Suprapubic skin (tissue), 4 donors: ENCODE measurements at places on chromosomes 7 and 10.

GRCh38 chr7:52249741-52250140, 785.7 kb upstream of the POM121L12 start:
- H3K4me1 ChIP-seq: no peaks in the 10 kb centered on the region
- no peaks in the 10 kb centered on the region for H3K36me3 ChIP-seq
- H3K27me3 ChIP-seq: no peaks in the 10 kb centered on the region
- H3K4me3 ChIP-seq: no peak overlapping the region
- H3K27ac ChIP-seq: no peak overlapping the region
- no peak for DNase-seq

DNA sequence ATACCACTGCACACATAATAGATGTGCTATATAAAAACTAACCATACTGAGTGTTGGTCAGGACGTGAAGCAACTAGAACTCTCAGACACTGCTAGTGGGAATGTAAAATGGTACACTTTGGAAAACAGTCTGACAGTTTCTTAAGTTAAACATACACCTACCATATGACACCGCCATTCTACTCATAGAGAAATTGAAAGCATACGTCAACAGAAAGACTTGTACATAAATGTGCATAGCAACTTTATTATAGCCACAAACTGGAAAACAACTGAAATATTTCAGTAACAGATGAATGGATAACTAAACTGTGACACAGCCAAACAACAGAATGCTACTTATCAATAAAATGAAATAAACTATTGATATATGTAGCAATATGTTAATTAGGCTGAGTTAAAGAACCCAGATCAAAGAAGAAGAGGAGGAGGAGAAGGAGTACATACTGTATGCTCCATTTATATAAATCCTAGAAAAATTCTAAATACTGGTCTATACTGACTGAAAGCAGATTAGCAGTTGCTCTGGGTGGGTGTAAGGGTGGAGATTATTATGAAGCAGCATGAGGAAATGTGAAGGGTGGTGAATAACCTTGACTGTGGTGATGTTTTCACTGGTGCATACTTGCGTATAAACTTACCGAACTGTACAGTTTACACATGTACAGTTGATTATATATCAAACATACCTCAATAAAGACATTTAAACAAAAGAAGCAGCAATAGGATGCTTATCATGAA, 48.6 kb downstream of the ARHGAP21 start:
- no peak overlapping the region for H3K27ac ChIP-seq
- H3K4me1 ChIP-seq: peaks cover 2% of the 10 kb centered on the region
- H3K27me3 ChIP-seq: no peaks in the 10 kb centered on the region
- no peak for DNase-seq
- no peak overlapping the region for H3K4me3 ChIP-seq
- no peaks in the 10 kb centered on the region for H3K36me3 ChIP-seq

GRCh38 chr7:105131033-105131656, 117.1 kb downstream of the KMT2E start:
- no peak for DNase-seq
- no peaks in the 10 kb centered on the region for H3K4me1 ChIP-seq
- H3K27me3 ChIP-seq: no peaks in the 10 kb centered on the region
- H3K27ac ChIP-seq: no peak overlapping the region
- no peak overlapping the region for H3K4me3 ChIP-seq
- H3K36me3 ChIP-seq: peaks cover 41% of the 10 kb centered on the region

GRCh38 chr10:61941202-61941681, 39.7 kb downstream of the ARID5B start:
- H3K27ac ChIP-seq: no peak overlapping the region
- H3K36me3 ChIP-seq: no peaks in the 10 kb centered on the region
- H3K4me3 ChIP-seq: no peak overlapping the region
- H3K4me1 ChIP-seq: peaks cover 62% of the 10 kb centered on the region
- H3K27me3 ChIP-seq: no peaks in the 10 kb centered on the region

DNA sequence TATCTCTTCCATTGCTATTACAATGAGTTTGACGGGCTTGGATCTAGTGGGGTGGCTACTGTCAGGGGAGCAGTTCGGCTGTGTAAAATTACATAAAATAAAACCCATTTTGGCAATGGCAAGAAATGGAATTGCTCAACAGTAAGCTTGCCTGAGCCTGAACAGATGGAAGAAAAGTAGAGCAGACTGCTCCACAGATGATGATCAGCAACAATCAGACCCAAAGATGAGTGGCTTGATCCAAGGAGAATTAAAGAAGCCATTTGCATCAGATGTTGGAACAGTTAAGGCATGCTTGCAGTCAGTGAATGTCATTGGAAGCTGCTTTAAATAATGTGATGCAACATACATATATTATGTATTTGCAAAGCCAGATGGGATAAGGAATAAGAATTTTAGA, 256.6 kb upstream of the SMIM30 start:
- no peak for DNase-seq
- no peak overlapping the region for H3K4me3 ChIP-seq
- peaks cover 4% of the 10 kb centered on the region for H3K4me1 ChIP-seq
- no peaks in the 10 kb centered on the region for H3K36me3 ChIP-seq

DNA sequence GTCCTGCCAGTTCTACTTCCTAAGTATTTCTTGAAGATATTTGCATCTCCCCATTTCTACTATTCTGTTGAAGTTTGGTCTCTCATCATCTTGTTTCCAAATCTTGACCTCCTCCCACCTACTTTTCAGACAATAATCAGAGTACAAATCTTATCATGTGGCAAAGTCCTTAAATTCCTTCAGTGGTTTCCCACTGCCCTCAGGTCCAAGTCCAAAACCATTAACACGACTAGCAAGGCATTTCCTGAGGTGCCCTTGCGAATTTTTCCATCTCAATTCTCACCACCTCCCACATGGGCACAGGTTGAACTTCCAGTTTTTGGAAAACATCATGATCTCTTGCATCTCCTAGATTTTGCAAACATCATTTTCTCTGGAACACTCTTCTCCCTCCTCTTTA, 97.2 kb upstream of the CDK1 start:
- H3K27me3 ChIP-seq: no peaks in the 10 kb centered on the region
- no peak overlapping the region for H3K4me3 ChIP-seq
- H3K27ac ChIP-seq: no peak overlapping the region
- H3K4me1 ChIP-seq: peaks cover 6% of the 10 kb centered on the region

- H3K4me1 ChIP-seq: peaks cover 32% of the 10 kb centered on the region
- peaks cover 28% of the 10 kb centered on the region for H3K36me3 ChIP-seq
- DNase-seq: no peak
- H3K27ac ChIP-seq: no peak overlapping the region
- H3K27me3 ChIP-seq: no peaks in the 10 kb centered on the region
Measured at GRCh38 chr7:729140-730000, 2.3 kb upstream of the PRKAR1B start.

DNA sequence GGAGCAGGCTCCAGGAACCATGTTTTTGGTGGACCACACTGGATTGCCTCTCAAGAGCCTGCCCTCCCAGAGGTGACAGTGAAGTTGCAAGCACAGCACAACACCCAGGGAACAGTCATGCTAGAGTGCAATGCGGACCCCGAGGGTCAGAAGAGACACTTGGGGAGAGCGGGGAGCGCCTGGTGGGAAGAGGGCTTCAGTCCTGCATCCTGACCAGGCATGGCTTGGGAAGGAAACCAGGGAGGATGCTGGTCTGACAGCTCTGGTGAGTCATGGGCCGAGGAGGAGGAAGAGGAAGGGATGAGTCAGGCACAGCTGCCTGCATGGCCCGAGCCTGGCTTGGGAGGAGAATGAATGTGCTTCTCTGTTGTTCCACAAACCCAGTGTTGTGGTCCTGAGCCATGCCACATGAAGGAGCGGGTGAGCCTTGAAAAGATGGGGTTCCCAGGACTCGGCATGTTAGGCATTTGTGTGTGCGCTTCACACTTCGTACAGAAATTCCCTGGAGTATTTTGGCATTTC, 29.5 kb upstream of the ANKRD2 start:
- peak overlapping the region; percentile 97 for H3K27ac ChIP-seq
- H3K27me3 ChIP-seq: no peaks in the 10 kb centered on the region
- peaks cover 62% of the 10 kb centered on the region for H3K4me1 ChIP-seq
- no peaks in the 10 kb centered on the region for H3K36me3 ChIP-seq
- peak; percentile 90 for DNase-seq
- no peak overlapping the region for H3K4me3 ChIP-seq

GRCh38 chr7:3481435-3481834, 180.4 kb downstream of the SDK1 start:
- no peaks in the 10 kb centered on the region for H3K4me1 ChIP-seq
- no peak for DNase-seq
- peaks cover 2% of the 10 kb centered on the region for H3K27me3 ChIP-seq
- no peak overlapping the region for H3K27ac ChIP-seq
- no peak overlapping the region for H3K4me3 ChIP-seq

GRCh38 chr7:22025983-22026382, 80.3 kb upstream of the CDCA7L start:
- H3K4me1 ChIP-seq: no peaks in the 10 kb centered on the region
- H3K27ac ChIP-seq: no peak overlapping the region
- no peaks in the 10 kb centered on the region for H3K36me3 ChIP-seq
- no peak for DNase-seq

- no peak overlapping the region for H3K4me3 ChIP-seq
- H3K27me3 ChIP-seq: no peaks in the 10 kb centered on the region
- H3K4me1 ChIP-seq: no peaks in the 10 kb centered on the region
- H3K36me3 ChIP-seq: no peaks in the 10 kb centered on the region
- DNase-seq: no peak
Measured at GRCh38 chr10:1977461-1977860, 240.1 kb upstream of the ADARB2 start.

GRCh38 chr7:69896121-69896520, 297.8 kb downstream of the AUTS2 start:
- no peak overlapping the region for H3K27ac ChIP-seq
- DNase-seq: no peak
- H3K4me1 ChIP-seq: no peaks in the 10 kb centered on the region
- no peaks in the 10 kb centered on the region for H3K36me3 ChIP-seq
- H3K4me3 ChIP-seq: no peak overlapping the region
- H3K27me3 ChIP-seq: no peaks in the 10 kb centered on the region

DNA sequence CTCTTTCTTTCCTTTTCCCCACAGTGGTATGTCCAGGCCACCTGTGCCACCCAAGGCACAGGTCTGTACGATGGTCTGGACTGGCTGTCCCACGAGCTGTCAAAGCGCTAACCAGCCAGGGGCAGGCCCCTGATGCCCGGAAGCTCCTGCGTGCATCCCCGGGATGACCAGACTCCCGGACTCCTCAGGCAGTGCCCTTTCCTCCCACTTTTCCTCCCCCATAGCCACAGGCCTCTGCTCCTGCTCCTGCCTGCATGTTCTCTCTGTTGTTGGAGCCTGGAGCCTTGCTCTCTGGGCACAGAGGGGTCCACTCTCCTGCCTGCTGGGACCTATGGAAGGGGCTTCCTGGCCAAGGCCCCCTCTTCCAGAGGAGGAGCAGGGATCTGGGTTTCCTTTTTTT, 2.3 kb upstream of the FSCN3 start:
- no peak overlapping the region for H3K4me3 ChIP-seq
- DNase-seq: no peak
- peaks cover 21% of the 10 kb centered on the region for H3K4me1 ChIP-seq
- H3K27ac ChIP-seq: no peak overlapping the region
- no peaks in the 10 kb centered on the region for H3K27me3 ChIP-seq
- H3K36me3 ChIP-seq: peaks cover 26% of the 10 kb centered on the region

GRCh38 chr7:135801045-135801693, 52.6 kb upstream of the FAM180A start:
- no peak for DNase-seq
- peaks cover 13% of the 10 kb centered on the region for H3K4me1 ChIP-seq
- peaks cover 9% of the 10 kb centered on the region for H3K27me3 ChIP-seq
- H3K27ac ChIP-seq: no peak overlapping the region
- no peaks in the 10 kb centered on the region for H3K36me3 ChIP-seq

DNA sequence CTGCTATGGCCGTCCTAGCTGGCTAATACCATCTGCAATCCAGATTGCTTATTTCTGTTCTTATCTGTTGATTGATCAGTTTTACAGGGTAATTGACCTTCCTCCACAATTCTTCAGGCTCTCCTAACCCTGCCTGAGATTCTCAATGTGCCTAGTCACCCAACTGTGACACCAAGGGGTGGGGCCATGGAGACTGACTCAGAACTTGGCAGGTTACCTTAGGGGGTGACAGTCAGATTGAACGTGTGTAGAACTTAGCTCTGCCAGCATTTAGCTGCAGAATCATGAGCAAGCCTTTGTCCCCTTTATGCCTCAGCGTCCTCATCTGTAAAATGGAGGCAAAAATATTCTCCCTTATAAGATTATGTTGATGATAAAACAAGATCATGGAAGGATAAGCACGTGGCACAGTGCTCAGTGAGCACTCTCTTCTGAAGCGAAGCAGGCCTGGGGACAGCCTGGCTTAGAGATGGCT, 19.1 kb upstream of the LEP start:
- no peak for DNase-seq
- H3K4me1 ChIP-seq: no peaks in the 10 kb centered on the region
- H3K27ac ChIP-seq: no peak overlapping the region

DNA sequence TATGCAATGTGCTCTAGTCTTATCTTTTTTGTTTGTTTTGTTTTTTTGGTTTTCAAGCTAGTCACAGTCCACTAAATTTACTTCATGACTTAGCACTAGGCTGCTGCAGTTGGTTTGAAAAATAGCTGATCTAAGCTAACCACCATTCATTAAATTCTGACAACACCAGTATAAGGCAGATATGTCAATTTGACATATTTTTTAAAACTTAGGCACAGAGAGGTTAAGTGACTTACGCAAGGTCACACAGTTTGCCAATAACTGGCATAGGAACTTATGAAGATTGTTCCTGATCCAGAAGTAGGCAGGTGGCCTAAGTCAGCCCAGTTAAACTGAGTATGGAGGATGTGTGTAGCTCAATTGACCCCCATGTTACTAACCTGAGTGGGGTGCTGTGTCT, 377.3 kb upstream of the NFE2L3 start:
- no peak overlapping the region for H3K4me3 ChIP-seq
- DNase-seq: no peak
- no peak overlapping the region for H3K27ac ChIP-seq
- no peaks in the 10 kb centered on the region for H3K27me3 ChIP-seq
- no peaks in the 10 kb centered on the region for H3K36me3 ChIP-seq

GRCh38 chr7:12889391-12889790, 202.0 kb downstream of the ARL4A start:
- H3K36me3 ChIP-seq: no peaks in the 10 kb centered on the region
- H3K27ac ChIP-seq: no peak overlapping the region
- no peak overlapping the region for H3K4me3 ChIP-seq
- no peaks in the 10 kb centered on the region for H3K27me3 ChIP-seq
- H3K4me1 ChIP-seq: no peaks in the 10 kb centered on the region

GRCh38 chr7:47578579-47579270, 3.2 kb downstream of the TNS3 start:
- no peak for DNase-seq
- no peaks in the 10 kb centered on the region for H3K36me3 ChIP-seq
- H3K27ac ChIP-seq: peak overlapping the region; percentile 30
- no peak overlapping the region for H3K4me3 ChIP-seq

GRCh38 chr7:91182819-91183764, 81.1 kb upstream of the FZD1 start:
- no peak overlapping the region for H3K27ac ChIP-seq
- H3K27me3 ChIP-seq: no peaks in the 10 kb centered on the region
- no peaks in the 10 kb centered on the region for H3K36me3 ChIP-seq

GRCh38 chr7:87032604-87033339, 26.7 kb downstream of the ELAPOR2 start:
- DNase-seq: no peak
- no peak overlapping the region for H3K27ac ChIP-seq
- no peaks in the 10 kb centered on the region for H3K27me3 ChIP-seq
- H3K4me3 ChIP-seq: no peak overlapping the region
- H3K4me1 ChIP-seq: no peaks in the 10 kb centered on the region
